Prostate gland (tissue), 2 donors: ENCODE measurements at places on chromosomes 3 and 15.
A peak's percentile ranks its signal among the peaks of the same experiment; 100 is the strongest.

DNA sequence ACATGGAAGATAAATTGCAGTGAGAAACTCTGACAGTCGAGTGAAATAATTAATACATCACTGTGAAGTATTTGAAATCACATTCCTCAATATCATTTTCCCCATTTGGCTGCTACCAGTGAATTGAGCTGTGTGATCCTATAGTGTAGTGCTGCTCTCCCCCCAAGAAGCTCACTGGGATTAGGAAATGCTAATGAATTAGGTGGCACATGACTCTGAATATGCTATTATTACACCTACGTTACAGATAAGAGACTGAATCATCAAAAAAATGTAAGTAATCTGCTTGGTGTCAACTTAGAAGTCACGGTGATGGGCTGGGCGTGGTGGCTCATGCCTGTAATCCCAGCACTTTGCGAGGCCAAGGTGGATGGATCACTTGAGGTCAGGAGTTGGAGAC lies 34.7 kb upstream of the SYNM start:
- no peak for DNase-seq

- DNase-seq, result no peak
Measured at GRCh38 chr3:112647122-112647521, 6.2 kb upstream of the CCDC80 start.

GRCh38 chr15:82999426-82999825 lies 12.0 kb downstream of the C15orf40 start:
- DNase-seq, result no peak

- no peak for DNase-seq
Measured at GRCh38 chr15:76393614-76394013, 57.0 kb downstream of the ISL2 start.

GRCh38 chr3:52237006-52237656 lies 1.8 kb downstream of the TWF2 start:
- no peak for DNase-seq

GRCh38 chr3:159919873-159920272 lies 68.8 kb upstream of the IL12A start:
- no peak for DNase-seq

DNA sequence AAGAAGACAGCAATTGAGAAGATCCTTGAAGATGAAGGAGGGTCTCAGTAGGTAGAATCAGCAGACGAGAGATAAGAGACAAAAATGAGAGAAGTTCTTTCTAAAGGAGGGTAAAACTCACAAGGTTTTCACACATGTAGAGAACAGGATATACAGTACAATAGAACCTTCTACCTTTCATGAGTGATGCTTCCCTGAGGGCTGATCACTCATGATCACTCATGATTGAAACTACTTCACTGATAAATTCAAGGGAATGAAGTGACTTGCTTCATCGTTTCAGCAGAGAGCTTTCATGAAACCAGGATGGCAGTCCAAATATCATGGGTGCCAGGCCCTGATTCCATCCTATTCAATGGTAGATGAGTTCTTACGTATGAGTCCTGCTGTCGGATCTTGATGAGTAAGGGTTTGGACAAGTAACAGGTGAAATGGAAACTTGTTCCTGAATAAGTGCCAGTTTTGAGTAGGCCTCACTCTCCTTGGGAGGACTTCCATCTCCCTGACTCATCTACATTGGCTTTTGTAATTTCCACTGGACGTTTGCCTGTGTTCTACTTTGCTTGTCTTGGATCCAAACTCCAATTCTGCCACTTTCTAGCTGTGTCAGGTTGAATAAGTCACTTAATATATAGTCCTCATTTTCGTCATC lies 9.6 kb upstream of the CLDN16 start:
- peak; percentile 75 for DNase-seq

DNA sequence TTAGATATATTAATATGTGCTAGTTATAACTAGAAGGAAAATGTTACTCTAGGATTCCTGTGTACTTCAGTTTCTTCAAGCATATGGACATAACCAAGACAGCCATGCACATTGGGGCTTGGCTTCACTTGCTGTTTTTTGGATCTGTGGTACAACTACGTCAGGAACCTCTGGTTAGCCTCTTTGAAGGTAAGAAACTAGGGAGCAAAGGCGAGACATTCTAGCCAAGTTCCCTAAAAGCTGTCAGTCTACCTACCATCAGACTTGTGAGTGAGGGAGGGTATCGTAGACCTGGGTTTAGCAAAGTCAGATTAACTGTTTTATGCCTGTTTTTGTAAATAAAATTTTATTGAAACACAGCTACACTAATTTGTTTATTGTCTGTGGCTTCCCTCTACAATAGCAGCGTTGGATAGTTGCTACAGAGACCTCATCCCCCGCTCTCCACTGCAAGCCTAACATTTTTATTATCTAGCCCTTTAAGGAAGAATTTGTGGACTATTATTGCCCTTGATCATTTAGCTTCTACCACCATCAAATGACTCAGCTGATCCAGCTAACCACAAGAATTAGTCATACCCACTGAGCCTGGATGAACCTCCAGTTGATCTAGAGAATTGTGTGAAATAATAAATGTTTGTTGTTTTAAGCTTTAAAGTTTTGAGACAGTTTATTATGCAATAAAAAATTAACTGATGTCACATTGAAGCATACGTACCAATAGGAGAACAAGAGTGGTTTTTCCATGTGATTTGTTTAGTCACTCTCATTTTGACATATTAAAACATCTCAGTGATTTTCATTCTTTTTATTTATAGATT lies 58.1 kb downstream of the RSRC1 start:
- DNase-seq, result no peak

- no peak for DNase-seq
Measured at GRCh38 chr3:140727886-140728285, 50.0 kb downstream of the TRIM42 start.

DNA sequence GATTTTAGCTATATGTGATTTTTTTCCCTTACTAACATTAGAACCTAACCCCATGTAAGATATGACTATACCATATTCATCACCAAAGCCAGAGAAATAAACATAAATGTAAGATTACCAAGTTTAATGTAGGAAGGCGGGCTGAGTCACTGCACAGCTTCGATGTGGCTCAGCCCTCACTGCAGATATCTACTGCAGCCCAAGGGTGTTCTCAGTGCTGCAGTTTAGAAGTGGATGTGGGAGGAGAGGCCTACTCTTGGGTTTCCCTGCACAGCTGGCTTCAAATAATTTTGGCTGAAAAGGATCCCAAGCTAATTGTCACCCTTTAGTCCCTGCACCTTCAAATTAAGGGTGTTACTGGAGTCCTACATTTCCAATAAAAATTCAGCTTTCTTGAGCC lies 9.3 kb downstream of the ARPP19 start:
- no peak for DNase-seq

GRCh38 chr3:37125195-37126073 lies 48.9 kb downstream of the LRRFIP2 start:
- DNase-seq, result no peak

DNA sequence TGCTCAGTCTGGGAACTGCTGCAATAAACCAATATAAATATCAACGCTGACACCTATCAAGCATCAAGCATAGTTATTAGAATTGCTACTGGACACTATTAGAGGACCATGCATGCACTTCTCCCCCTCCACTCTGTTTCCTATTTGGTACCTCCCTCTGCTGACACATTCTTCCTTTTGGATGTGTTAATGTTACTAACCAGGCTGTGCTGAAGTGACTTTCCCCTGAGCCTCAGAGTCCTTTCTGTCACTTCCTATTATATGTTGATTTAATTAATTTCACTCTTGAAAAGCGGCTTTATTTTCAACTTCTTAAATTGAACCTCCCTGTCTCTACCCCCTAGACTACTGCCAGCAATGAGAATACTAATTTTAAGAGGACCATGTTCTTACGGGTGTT lies 379.1 kb downstream of the MCTP2 start:
- no peak for DNase-seq

DNA sequence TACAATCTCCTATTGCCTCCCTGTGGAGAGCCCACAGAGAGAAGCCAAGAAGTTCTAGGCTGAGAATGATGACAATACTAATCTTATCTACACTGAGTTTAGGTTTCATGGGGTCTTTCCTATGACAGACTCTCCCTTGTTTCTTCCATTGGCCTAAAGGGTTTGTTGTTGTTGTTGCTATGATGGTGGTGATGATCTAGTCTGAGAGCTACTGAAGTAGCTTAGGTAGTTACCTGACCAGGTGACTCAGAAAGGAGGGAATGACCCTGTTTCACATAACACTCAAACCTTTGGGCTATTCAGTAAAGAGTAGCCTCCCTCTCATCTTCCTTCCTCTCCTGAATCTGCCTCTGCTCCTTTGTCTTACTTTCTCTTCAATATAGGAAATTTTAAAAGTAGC lies 170.2 kb downstream of the GMNC start:
- no peak for DNase-seq

GRCh38 chr3:20853890-20854289 lies 667.9 kb upstream of the SGO1 start:
- DNase-seq, result no peak

DNA sequence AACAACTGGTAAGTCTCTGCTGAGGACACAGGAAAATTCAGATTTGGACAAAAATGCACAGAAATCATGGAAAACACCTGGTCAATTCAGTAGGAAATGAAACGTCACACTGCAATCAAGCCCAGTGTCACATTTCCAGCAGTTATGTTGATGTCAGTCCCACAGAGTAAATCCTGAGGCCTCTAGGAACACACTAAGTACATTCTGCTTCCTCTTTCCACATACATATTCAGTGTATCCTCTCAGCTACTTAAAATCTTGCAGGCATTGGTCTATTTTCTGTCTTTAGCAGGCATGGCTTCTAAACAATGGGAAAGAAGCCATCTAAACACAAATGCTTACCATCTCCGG lies 207.8 kb downstream of the PLCL2 start:
- no peak for DNase-seq

GRCh38 chr15:60374628-60375081 lies 23.1 kb downstream of the ANXA2 start:
- DNase-seq, result peak; percentile 96

- DNase-seq, result no peak
Measured at GRCh38 chr15:68812597-68813431, 7.9 kb downstream of the ANP32A start.

DNA sequence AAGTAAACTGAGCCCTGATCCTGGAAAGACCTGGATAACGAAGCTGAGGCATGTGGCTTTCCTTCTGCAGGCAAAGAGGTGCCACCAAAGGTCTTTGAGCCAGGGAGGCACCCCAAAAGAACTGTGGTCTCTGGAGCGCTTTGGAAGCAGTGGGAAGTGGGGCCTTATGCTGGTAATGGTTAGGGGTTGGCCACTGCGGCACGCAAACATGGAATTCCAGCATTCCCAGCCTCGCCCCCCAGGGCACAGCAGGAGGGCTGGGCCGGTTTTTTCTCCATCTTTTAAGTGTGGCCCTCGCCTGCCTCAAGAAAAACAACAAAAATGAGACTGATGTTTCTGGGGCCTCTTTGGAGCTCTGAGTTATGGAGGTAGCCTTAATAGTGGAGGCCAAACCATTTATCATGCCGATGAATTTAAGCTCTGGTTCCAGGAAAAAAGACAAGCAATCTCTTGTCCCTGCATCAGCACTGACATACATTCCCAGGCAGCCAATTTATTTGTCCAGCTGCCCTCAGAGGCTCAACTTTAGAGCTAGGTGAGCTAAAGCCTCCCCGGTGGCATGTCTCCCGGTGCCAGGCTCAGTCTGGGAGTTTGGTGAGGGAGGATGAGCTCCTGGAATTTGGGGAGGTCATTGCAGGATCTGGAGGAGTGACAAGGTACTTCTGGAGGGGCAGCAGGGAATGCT lies 109.0 kb downstream of the TLE3 start:
- DNase-seq, result no peak

DNA sequence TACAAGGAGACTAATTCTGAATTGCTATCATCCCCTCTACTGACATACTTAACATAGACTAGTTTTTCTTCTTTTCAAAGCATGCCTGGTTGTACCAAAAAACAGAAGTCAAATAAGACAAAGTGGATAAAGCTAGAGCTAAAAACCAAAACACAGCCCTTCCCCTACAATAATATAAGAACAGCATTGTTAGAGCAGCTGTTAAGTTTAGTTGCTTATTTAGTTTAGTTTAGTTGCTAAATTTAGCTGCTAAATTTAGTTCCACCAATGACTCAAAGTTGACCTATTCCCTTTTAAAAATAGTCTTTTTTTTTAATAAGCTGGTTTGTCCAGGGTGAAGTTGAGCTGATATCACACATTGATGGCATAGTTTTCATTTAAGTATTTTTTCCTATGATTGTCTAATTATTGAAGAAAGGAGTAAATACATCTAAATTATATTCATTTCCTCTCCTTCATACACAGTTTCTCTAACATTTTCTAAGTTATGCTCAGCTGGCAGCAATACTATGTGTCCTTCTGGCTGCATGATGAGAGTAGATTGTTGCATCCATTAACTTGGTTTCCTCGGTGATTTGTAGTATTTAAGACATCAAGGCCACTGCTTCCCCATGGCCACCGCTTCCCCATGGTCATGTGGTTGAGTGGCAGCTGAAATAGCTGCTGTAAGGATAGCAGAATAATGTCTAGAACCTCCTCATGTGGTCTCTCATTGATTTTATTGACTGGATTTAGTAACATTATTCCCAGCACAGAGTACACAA lies 718.6 kb upstream of the NECTIN3 start:
- DNase-seq, result no peak

GRCh38 chr15:67880651-67881182 lies 40.9 kb upstream of the RNU6-1 start:
- peak; percentile 43 for DNase-seq

- no peak for DNase-seq
Measured at GRCh38 chr3:142694225-142694624, 29.6 kb upstream of the TRPC1 start.

DNA sequence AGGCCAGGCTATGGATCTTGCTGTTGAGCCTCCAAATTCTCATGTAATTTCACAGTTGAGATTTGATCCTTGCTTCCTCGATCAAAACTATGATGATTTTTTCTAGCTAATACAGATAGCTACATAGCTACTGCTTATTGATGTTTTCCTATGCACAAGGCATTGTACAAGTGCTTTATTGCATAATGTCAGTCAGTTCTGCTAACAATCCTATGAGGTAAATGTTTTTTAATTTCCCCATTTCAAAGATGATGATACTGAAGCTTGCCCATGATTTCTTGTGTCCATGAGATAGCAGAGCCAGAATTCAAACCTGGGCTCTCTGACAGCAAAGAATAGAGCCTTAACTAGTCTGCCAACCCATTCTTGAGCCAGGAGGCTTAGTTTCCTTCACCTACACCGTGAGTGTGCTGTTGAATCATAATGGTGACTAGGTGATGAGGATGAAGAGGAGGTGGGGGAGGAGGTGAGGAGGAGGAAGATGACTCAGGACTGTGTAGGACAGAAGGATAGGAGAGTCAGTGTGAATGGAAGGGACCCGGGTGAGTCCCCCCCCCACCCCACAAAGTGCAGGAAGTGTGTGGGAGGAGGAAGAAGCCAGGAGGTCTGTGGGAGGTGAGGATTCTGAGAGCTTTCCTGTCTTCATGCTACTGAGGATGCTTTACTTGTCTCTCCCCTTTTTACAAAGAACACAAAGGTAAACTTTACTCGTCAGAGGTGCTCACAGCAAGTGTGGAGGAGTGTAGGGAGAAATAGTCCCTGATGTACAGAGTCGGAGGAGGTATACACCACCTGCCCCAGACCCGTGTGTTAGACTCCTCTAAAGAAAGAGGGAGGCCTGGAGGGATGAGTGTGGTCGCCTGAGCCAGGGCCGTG lies 3.6 kb downstream of the TAGLN3 start:
- no peak for DNase-seq

GRCh38 chr3:142726017-142726416 lies 2.2 kb downstream of the TRPC1 start:
- DNase-seq, result no peak

GRCh38 chr3:147371140-147371539 lies 35.2 kb downstream of the ZIC4 start:
- no peak for DNase-seq
